Activated T-cell treated with anti-CD3 and anti-CD28 coated beads, Interleukin-2, amount 50 U/mL, for 4 hours (primary cell): ENCODE measurements at places on chromosomes 1 and 21.

- no peak for DNase-seq
These were observed 28.7 kb downstream of the RIMS3 start for GRCh38 chr1:40636777-40637176.

DNA sequence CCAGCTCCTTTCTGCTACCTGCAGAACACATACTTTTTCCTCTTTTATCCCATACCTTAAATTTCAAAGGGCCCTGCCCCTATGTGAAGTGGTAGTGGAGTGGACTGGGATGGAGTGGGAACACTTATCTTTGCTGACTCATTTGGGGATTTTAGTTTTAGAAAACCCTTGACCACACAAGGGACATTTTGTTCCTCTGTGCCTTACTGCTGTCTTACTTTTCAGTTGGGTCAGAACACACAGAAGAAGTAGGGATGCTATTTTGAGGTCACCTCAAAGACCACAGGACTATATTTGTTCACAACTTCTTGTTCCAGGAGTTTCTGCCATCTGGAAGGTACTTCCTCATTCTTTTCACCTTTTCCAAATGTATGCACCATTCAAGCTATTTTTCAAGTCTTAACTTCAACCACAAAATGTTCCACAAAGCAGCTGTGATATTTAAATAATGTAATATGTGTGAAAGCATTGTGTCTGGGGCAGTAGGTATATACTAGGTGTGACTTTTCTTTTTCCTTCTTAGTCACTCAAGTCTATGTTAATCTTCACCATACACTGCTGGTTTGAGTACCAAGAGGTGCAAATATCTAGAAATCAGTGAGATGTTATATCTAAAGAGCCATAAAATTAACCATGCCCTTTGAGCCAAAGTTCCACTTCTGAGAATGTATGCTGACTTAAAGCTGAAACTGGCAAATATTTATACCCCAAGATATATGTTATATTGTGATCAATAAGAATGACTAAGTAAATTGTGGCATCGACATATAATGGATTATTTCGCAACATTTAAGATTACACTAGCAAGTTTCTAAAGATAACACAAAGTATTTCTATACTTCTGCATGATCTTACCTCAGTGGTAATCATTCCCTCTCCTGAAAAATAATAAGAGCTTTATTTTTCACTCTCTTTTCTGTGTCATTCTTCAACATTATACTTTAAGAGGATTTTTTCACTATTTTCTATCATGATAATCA lies 308.5 kb downstream of the MRPL39 start:
- DNase-seq, result no peak

GRCh38 chr1:14653461-14653960 lies 55.0 kb downstream of the KAZN start:
- no peak for DNase-seq

- no peak for DNase-seq
These were observed 498 bp downstream of the GNAT2 start for GRCh38 chr1:109618661-109619575.

- DNase-seq, result no peak
These were observed 3.4 kb downstream of the CASQ2 start for GRCh38 chr1:115765091-115765490.

DNA sequence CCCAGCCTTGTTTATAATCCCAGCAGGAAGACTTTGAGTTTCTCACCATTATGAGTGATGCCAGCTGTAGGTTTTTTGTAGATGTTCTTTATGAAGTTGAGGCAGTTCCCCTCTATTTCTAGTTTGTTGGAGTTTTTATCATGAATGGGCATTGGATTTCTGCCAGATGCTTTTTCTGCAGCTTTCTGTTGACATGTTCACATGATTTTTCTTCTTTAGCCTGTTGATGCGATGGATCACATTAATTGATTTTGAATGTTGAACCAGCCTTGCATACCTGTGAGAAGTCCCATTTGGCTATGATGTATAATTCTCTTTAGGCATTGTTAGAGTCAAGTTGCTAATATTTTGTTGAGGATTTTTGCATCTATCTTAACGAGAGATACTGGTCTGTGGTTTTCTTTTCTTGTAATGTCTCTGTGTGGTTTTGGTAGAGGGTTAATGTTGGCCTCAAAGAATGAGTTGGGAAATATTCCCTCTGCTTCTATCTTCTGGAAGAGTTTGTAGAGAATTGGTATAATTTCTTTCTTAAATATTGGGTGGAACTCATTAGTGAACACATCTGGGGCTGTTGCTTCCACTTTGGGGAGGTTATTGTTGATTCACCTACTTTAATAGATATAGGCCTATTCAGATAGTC lies 33.2 kb downstream of the ZBTB40 start:
- no peak for DNase-seq

DNA sequence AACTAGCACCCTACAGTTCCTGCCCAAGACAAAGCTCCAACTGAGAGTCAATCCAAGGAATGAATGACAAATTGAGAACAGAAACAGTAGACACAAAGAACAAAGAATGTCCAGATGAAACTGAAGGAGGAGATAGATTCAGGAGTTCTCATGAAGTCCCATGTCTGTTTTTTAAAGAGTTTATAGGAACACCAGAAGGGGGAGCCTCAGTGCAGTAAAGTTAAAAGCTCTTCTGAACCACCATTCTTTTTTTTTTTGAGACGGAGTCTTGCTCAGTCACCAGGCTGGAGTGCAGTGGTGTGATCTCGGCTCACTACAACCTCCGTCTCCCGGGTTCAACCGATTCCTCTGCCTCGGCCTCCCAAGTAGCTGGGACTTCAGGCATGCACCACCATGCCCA lies 323.6 kb downstream of the MRPL39 start:
- no peak for DNase-seq

- no peak for DNase-seq
These were observed 118.2 kb downstream of the LEPR start for GRCh38 chr1:65538664-65539063.

DNA sequence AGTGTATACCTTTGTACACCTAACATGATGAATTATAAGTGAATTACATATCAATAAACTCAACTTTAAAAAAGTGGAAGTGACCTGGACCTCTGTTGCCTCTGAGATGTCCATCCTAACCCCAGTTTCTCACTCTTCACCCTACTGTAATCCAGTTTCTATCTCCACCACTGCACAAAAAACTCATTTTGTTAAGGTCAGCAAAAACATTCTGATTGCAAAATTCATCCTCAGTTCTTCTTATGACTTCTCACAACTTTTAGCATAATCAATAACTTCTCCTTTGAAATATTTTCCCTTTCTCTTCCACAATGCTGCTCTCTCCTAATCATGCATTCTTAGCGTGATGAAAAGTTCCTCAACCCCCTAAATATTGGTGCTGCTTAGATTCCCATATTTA lies 129.8 kb downstream of the CRB1 start:
- DNase-seq, result no peak

DNA sequence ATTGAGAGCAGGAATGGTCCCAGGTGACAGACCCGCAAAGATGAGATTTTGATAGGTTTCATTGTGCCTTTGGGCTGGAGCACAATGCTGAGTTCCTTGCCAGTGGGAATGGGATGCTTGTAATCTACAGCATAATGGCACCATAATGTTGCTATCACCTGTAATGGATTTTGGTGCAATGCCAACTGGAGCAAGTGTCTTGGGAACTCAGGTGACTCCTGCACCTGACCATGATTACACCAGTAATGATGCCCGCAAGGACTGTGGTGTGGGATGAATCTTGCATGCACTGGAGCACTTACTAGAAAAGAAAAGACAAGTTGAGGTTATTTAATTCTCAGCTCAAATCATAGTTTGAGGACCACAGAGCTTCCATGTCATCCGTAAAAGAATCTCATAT lies 96.7 kb downstream of the PTPRU start:
- DNase-seq, result no peak
